ENCODE measurements at places on chromosomes 2 and 18.

DNA sequence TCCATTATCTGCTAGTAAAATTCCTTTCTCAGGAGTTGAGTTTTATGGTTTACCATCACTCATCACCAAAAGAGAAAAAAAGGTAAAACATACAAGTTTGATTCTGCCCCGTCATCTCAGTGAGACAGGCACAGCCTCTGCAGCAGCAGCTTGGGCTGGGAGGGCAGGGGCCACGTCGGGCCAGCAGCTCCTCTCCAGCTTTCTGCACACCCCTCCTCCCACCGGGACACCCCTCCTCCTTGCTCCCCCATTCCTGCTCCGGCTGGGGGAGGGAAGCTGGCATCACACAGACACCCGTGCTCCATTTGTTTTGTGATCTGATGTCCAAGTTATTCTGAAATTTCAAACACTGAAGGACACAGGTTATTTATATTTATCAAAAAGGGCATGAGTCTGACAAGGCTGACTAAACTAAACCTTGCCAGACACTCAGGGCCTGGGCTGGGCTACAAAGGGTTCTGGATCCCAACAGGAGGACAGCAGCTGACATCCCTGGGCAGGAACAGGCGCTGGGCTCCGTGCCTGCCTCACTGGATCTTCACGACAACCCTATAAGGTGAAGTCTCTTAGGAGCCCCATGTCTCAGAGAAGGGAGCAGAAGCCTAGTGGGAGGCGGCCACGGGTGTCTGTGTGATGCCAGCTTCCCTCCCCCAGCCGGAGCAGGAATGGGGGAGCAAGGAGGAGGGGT, 71.4 kb downstream of the HDAC4 start:
- no peak for DNase-seq

DNA sequence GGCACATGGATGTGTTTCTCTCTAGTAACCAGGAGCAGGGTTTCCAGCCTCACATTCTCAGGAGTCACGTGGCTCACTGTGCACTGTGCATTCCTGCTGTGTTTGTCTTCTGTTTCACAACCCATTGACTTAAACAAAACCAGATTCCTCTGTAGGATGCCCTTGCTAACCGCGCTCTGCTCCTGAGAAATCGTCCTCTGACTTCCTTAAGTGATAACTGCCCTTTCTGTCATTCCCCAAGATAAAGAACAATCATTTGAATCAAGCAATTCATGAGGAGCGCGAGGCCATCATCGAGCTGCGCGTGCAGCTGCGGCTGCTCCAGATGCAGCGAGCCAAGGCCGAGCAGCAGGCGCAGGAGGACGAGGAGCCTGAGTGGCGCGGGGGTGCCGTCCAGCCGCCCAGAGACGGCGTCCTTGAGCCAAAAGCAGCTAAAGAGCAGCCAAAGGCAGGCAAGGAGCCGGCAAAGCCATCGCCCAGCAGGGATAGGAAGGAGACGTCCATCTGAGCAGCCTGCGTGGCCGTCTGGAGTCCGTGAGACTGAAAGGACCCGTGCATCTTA, 60.2 kb downstream of the RALBP1 start:
- no peak for DNase-seq

DNA sequence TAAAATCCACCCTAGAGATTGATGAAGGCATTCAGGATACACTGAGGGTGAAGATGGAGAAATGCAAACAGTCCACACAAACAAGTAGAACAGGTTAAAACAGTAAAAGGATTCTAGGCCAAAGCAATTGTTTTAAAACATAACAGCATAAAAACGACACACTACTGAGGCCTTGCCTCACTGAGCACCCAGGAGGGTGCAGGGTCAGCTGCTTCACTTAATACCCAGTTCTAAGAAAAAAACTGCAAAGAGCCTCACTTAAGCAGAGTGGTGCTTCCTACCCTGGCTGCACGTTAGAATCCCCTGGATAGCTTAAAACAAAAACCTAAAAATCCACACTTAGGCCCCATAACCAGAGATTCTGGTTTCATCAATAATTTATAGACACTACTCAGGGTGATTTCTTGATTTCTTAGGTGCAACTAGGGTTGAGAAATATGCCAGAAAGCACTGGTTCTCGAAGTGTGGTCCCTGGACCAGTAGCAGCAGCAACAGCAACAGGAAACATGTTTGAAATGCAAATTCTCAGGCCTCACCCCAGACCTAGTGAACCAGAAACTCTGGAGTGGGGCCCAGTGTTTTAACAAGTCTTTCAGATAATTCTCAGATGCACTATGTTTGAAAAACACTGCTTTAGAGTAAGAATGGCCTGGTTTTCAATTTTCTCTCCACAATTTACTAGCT, 279.1 kb downstream of the ZEB2 start:
- no peak for DNase-seq

- DNase-seq, result no peak
These were observed 15.3 kb downstream of the ETAA1 start for GRCh38 chr2:67412424-67412823.

GRCh38 chr2:113211226-113212105, 37.7 kb downstream of the PSD4 start:
- no peak for DNase-seq

GRCh38 chr2:206305523-206306245, 31.2 kb downstream of the ZDBF2 start:
- no peak for DNase-seq

- DNase-seq, result no peak
These were observed 160.5 kb upstream of the RND3 start for GRCh38 chr2:150647943-150648342.

Measured in thoracic aorta (tissue), 2 donors.